ENCODE measurements at places on chromosomes 4 and X.

- DNase-seq: peak; percentile 62
These were observed 280.8 kb upstream of the NOCT start for GRCh38 chr4:138734746-138735145.

GRCh38 chrX:100677611-100678181 is 33.7 kb downstream of the SRPX2 start:
- DNase-seq: no peak

GRCh38 chr4:13092702-13093101 is 391.4 kb downstream of the RAB28 start:
- no peak for DNase-seq

- peak; percentile 53 for DNase-seq
These were observed 8.1 kb upstream of the GPR119 start for GRCh38 chrX:130393451-130394074.

GRCh38 chr4:72604324-72604723 is 35.3 kb upstream of the ADAMTS3 start:
- DNase-seq: peak; percentile 9

GRCh38 chrX:37787423-37787869 is 7.6 kb downstream of the CYBB start:
- DNase-seq: no peak

DNA sequence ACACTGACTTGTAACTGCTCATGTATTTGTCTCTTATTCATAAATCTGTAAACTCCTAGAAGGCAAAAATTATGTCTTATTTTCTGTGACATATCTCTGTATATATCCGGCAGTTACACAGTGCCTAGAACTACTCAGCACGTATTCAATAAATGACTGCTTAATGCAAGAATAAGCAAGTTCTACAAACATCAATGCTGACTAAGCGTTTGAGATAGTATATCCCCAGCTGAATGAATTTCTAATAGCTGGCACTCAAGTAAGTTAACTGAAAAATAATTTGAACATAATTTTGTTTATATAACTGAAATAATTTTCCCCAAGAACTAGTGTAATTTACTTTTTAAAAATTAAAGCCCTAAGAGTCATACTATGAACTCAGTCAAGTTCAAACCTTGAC is 113.7 kb downstream of the ARAP2 start:
- DNase-seq: no peak

GRCh38 chr4:99208719-99209075 is 10.3 kb downstream of the ADH6 start:
- no peak for DNase-seq

- DNase-seq: no peak
These were observed 8.8 kb downstream of the SPRY1 start for GRCh38 chr4:123405267-123405865.

DNA sequence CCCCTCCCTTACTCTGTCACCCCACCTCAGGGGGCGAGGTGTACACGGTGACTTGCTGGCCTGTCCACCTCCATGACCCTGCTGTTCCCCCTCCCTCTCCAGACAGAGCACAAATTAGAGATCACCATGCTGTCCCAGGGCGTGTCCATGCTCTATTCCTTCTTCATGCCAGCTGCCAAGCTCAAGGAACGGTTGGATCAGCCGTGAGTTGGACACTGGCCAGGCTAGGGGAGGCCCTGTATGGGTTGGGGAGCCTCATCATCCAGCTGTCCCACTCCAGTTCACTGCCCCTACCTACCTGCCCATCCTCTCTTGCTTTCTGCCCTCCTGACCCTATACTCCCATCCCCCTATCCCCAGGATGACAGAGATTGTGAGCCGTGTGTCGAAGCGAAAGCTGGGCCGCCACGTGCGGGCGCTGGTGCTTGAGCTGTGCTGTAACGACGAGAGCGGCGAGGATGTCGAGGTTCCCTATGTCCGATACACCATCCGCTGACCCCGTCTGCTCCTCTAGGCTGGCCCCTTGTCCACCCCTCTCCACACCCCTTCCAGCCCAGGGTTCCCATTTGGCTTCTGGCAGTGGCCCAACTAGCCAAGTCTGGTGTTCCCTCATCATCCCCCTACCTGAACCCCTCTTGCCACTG is 3.9 kb upstream of the CDK16 start:
- no peak for DNase-seq

DNA sequence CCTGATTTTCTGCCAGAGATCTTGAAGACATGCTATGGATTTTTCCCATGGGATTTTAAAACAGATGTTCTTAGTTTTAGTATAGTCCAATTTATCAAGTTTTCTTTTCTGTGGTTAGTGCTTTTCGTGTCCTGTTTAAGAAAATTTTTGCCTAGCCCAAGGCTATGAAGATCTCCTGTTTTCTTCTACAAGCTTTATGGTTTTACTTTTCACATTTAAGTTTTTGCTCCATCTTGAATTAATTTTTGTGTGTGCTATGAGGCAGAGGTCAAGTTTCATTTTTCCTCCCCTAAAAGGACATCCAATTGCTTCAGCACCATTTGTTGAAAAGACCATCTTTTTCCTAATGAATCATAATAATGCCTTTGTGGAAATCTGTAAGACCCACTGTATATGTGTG is 65.6 kb downstream of the POLR2B start:
- peak; percentile 95 for DNase-seq

DNA sequence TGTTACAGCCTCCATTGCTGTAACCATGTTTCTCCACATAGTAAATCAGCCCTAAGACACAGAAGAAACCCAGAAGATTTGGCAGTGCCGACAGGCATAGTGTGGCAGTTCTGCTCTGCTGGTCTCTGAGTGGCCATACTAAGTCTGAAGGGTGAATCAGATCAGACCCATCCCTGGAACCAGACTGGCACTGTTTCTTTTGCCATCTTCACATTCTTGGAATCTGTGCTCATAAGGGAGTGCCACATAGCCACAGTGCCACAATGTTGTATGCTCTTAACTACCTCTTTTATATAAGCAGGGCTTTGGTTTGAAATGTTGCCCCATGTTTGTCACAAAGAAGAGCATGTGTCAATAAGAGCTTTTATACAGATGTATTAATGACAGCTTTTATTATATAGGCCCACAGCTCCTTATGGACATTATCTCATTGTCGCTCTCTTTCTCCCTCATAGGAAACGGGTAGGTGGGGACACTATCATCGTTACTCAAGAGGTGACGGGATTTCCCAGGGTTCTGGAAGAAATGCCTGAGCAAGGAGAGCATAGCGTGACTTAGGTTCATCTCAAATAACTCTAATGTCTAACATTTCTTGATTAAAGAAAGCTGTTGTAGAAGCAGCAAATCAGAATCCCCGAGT is 128.2 kb downstream of the CBR4 start:
- DNase-seq: no peak

- no peak for DNase-seq
These were observed 97.2 kb downstream of the ADAMTS3 start for GRCh38 chr4:72471816-72472215.

DNA sequence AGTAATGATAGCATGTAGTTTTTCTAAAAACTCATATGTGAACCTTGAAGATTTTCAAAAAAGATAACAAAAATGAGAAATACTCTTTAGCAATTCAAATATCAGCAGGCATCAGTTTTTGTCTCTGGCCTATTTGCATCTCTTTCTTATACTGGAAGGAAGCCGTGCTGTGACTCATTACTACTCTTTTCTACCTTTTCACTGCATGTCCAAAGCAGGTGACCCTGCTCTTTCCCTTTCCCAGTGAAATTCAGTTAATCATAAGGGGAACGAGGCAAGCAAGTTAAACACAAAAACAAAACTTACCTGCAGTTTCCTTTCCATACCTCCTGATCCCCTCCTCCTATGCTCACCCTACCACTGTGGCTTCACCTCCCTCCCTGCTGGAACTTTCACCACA is 9.3 kb downstream of the SPATA4 start:
- no peak for DNase-seq

DNA sequence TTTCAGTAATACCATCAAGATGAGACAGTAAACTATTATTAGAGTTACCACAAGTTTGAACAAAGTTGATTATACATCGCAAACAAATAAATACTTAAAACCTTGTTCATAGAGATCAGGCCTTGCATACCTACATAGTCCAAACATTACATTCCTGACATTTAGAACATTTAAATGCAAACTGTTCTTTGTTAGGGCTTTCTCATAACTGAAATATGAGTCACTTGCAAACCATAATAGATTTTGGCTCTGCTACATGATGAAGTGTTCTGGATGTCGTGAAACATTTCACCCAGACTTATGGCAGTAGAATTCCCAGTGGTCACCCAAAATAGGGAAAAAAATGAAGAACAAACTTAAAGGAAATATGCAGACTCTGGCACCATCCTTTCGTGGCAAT is 75.0 kb downstream of the FAT4 start:
- DNase-seq: peak; percentile 97

DNA sequence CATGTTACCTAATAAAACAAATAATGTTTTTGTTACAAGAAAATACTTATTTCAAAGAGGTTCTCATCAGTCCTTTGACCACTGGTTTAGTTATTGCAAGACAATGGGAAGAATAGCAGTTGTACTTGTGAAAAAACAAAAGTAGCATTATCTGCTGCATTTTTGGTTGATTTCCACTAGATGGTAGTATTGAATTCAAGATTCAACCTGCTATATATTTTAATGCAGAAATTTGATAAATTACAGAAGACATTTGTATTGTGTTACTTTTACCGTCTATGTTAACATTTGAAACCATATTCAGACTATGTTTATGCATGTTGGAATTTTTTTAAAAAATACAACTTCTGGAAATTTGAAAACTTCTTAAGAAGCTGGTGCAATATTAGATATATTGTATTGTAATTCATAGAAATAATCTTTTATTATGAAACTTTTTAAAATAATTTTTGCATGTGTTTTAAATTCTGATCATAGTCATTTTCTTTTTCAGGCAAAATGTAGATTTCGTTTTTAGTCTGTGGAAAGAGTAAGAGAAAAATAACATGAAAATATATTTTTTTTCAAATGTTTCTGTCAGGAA is 56.4 kb downstream of the SPCS3 start:
- DNase-seq: peak; percentile 43

DNA sequence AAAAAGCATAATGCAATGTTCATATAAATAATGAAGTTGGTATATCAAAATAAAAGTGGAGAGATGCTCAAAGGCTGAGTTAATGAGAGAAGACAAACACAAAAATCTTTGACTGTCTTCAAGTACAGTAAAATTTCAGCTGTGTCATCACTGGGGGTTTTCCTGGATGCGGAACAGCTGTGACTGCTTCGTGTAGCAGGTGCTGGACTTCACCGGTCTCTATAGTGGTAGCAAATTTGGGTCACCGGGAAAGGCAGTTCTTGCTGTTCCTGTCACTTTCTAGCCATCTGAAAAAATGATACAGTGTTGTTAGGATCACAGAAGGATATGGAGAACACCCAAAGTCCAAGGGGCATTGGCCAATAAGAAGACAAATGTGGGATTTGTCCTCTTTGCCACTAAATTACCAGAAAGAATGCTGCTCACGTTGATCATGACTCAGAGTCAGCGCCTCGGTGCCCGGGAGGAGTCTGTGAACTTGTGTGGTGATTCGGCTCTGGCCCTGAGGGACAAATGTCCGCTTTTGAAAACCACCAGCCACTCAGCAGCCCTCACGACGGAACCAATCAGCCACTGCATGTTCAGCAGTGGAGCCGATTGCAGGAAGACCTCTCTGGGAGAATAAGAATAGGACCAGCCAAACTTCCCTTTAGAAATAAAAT is 230.1 kb upstream of the FAT1 start:
- DNase-seq: peak; percentile 61

DNA sequence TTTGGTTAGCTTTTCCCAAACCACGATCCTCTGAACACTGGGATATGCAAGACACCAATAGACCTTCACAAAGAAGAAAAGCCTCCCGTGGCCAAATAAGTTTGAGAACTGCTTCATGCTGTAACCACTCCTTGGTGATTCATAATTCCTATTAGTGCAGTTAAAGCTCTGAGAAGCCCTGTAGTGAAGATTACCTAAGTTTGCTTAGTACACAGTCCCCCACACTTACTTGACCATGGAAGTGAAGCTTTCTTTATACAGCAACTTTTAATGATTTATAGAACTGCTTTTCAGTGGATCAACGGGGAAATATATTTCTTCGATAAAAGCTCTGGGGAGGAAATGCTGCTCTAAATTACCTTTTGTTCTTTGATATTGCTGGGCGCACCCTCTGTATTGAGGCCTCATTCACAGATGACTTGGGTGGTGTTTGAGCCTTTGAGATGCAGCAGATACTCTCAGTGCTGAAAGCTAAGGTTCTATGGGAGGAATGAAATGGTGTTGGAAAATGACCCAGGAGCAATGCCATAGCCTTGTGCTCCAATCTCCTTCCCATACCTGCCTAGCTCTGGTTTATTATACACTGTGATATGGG is 67.4 kb downstream of the CBLL2 start:
- no peak for DNase-seq

DNA sequence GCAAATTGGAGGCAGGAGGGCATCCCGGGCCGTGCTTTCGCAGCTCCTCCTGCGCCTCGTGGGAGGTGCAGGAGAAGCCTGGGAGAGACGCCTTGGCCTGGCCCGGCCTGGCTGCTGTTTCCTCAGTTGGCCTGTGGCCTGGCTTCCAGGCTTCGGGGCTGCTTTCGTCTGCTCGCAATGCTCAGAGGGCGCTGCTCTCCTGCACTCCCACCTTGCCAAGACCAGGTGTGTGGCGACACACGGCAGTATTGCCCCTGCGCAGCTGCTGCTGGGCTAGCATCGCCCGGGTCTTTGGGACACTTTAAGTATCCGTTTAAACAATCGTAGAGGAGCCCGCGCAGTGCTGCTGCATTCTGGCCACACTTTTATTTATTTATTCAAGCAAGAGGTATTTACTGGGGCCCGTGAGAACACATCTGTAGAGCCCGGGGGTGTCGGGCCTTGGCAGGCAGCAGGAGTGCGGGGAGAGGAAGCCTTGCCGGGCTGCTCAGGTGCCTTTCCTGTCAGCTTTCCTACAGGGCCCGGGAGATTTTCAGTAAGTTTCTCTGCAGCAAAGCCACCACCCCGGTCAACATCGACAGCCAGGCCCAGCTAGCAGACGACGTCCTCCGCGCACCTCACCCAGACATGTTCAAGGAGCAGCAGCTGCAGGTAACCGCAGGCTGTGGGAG is 26.2 kb upstream of the HGFAC start:
- no peak for DNase-seq

DNA sequence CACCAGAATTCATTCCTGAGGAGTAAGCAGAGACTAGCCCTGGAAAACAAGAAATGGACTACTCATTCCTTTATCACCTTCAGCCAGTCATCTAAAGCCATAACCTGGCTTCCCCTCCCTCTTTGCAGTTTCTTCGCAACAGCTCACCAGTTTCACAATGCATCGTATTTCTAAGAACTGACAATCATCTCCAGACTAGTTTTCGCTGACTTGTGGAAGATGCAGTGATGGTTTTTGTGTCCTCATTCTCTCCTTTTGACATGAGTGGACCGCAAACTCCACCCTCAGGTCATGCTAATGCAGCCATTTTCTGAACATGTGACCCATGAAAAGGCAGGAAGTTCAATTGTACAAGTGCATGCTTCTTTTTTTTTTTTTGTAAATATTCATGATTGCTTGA is 1203.5 kb downstream of the PCDH7 start:
- DNase-seq: no peak

- DNase-seq: no peak
These were observed 7.5 kb downstream of the DTHD1 start for GRCh38 chr4:36288731-36289426.

- DNase-seq: no peak
These were observed 1306.8 kb downstream of the STIM2 start for GRCh38 chr4:28167411-28167810.

GRCh38 chr4:114879916-114880669 is 233.3 kb downstream of the NDST4 start:
- DNase-seq: no peak

- no peak for DNase-seq
These were observed 368.1 kb downstream of the UNC5C start for GRCh38 chr4:95180531-95181242.
